Left lung (tissue), 14 donors: ENCODE measurements at places on chromosomes 16 and 17.
A peak's percentile ranks its signal among the peaks of the same experiment; 100 is the strongest.

DNA sequence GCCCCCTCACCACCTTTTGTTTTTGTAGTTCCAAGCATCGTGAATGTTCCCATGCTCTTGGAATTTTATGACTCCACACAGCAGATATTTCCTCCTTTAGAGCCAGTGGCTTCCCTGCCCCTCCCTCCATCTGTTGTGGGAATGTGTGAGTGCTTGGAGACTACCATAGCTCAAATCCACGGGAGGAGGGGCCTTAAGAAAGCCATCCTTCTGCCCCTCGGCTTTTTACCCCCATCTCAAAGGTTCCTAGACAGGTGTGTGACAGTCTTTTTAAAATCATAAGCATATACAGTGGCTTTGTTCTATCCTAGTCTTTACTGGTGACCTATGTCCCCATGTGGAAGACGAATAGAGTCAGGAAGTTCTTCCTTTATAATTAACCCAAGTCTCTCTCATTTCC is 47.2 kb downstream of the YPEL2 start:
- no peak for DNase-seq

- DNase-seq, result peak; percentile 19
Measured at GRCh38 chr17:80926591-80927250, 64.9 kb upstream of the CHMP6 start.

GRCh38 chr16:54341892-54342776 is 55.5 kb upstream of the IRX3 start:
- no peak for DNase-seq

DNA sequence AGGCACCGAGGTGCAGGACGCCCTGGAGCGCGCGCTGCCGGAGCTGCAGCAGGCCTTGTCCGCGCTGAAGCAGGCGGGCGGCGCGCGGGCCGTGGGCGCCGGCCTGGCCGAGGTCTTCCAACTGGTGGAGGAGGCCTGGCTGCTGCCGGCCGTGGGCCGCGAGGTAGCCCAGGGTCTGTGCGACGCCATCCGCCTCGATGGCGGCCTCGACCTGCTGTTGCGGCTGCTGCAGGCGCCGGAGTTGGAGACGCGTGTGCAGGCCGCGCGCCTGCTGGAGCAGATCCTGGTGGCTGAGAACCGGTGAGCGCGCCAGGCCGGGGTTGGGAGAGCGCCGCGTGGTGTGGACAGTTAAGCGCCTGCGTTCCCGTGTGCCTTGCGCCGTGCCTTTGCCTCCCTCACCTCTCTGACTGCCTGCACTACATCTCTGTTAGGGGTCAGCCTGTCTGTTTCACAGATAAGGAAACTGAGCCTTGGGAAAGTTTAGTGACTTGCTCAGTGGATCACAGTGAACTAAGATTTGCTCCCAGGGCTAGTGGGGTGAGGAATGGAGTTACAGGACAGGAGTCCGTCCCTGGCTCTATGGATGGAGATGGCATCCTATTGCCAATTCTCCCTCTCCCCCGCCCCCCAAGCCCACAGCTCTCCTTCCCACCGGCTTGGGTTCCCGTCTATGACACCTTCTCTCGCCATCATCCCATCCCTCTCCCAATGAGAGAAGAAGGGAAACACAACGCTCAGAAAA is 880 bp downstream of the SARM1 start:
- DNase-seq, result no peak

DNA sequence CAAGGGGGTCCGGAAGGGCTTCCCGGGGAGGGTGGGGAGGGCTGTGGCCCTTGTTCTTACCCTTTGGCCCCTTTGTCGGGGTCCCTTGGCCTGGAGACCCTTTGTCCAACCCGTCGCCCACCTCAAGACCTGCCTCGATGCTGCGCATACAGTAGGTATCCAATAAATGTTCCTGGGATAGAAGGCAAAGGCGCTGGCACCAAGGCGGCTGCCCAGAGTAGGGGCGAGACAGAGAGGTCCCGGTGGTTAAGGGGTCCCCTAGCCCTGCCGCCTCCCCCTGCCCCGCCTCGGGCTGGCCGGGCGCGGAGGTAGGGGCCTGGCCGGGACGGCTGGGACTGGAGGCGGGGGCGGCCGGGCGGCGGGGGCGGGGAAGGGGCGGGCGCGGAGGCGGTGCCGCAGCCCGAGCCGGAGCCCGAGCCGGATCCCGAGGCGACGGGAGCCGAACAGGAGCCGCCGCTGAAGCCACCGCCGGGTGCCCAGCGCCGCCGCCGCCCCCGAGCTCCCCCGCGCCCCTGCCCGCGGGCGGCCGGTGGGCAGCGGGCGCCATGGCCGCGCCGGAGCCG is at the start of gene NHERF2:
TSS of gene NHERF2 (plus strand) at position 442 of the 563 bp plus-strand sequence. CDS start at position 546, 104 bp downstream.
- no peak for DNase-seq

DNA sequence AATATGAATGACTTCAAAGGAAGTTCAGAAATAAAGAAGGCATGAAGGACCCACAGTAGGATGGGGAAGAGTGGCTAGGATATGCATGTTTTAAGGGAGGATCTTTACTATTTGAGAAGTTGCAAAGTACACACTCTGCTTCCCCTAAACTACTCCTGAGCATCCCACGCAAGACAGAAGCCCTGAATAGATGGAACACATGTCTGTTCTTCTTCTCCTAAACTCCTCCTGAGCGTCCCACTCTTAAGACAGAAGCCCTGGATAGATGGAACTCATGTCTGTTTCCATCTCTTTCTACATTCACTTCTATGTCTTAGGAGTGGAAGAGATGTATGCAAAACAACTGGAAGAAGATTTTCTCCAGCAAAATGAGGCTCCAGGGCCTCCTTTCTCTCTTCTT is 88.4 kb downstream of the VAT1L start:
- no peak for DNase-seq

GRCh38 chr16:83109490-83110125 is 482.8 kb downstream of the CDH13 start:
- no peak for DNase-seq

GRCh38 chr16:29761882-29762281 is 16.1 kb upstream of the C16orf54 start:
- no peak for DNase-seq

DNA sequence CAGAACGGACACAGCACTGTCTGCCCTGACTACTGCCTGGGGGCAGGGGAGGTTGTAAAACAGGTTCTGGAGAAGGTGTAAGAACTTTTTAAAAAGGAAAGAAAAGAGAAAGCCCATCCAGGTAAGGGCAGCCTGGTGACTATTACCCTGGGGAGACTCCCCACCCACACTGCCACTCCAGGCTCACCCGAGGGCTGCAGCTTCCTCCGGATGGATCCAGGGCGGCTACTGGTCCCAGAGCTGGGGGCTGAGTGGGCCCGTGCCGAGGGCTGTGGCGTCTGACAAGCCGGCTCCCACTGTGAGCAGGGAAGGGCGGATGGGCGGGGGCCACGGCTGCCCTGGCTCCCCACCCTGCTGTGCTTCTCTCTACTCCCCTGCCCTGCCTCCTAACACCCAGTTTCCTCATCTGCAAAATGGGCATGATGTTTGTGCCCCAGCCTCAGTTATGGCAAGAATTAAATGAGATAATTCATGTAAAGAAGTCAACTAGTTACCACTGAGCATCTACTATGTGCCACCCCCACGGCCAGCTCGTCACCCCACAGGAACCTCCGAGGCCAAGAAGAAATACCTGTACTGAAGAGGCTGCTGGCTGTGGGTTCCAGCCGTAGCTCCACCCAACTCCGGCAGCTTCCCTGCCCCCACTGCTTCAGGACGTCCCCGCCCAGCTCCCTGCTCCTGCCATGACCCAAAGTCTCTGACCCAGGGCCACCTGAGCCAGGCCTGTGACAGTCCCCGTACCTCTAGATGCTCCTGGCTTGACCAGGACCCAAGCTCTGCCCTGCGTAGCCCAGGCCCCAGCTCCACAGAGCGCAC is 24.2 kb downstream of the KATNB1 start:
- DNase-seq, result no peak

DNA sequence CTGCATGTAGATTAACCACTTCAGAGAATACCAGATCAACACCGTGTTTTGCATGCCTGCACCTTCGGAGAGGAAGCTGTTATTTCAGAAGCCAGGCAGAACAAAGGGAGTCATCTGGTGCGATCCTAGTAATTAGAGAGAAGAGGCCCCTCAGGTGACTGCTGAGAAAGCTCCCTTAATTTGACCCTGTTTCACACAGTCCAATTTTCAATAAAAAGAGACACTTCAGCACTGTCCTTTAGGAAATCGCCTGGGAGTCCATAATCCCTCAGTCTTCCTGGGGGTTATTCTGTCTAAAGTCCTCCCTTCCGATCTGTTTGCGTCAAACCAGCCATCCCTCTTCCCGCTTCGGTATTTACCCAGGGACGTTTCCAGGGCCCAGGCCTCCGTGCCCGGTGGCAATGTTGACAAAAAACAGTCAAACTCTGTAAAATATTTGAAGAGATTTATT is 23.4 kb upstream of the TNRC6C start:
- DNase-seq, result no peak

DNA sequence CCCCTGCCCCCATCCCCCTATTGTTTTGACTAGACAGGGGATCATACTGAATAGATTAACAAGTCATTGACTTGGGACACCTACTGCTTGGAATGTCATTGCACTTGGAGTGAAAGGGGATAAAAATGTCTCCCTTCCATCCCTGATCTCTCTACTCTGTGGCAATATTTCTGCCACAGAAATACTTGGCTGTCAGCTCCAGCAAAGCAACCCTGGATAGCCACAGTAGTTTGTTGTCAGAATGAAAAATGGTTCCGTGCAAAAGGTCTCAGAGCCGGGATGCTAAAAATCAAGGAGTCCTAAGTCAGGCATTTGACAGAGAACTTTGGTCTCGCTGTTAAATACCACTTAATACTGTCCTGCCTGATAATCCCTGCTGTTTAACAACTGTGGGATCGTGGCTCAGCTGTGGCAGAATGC is 722.0 kb upstream of the SOX9 start:
- no peak for DNase-seq

- peak; percentile 58 for DNase-seq
Measured at GRCh38 chr16:53896722-53897121, 192.8 kb downstream of the FTO start.
